ENCODE measurements at places on chromosomes 12 and 14.
A peak's percentile ranks its signal among the peaks of the same experiment; 100 is the strongest.

DNA sequence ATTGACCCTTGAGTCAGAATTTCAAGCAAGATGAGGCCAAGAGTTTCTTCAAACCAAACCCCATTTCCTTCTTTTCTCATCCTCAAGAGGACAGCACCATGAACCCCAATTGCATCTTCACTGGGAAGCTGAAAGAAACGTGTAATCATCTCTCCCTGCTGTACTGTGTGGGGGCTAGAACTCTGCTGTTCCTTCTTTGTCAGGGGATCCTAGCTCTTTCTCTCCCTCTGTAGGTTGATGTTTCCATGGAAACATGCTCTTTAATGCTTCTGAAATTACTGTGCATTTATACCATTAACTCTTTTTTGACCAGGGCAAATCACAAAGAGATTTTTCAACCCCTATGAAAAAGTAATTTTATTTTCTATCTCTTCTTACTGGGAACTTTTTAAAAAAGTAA lies 295.1 kb downstream of the GRIN2B start:
- DNase-seq, result no peak

GRCh38 chr12:100173111-100173510 lies 27.5 kb upstream of the ACTR6 start:
- DNase-seq, result no peak

DNA sequence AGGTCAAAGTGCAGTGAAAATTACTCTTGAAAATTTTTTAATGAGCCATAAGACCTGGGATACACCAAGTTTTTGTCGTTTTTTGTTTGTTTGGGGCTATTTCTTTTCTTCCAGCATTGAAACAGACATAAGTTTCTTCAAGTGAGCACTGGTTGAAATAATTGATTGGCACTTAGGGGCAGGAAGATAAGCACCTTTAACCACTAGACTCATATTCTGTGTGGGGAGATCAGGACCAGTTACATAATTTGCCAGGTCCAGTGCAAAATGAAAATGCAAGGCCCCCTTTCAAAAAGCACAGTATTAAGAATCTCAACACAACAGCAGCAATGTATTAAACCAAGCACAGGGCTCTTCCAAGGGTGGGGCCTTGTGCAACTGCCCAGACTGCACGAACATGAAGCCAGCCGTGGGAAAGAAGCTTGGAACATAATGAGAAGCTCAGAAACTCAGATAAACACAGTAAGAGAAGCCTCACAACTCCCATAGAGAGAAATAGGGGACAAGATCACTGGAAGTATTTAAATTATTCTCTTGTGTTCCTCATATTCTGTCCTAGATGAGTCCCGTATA lies 3.2 kb upstream of the TCP11L2 start:
- no peak for DNase-seq

DNA sequence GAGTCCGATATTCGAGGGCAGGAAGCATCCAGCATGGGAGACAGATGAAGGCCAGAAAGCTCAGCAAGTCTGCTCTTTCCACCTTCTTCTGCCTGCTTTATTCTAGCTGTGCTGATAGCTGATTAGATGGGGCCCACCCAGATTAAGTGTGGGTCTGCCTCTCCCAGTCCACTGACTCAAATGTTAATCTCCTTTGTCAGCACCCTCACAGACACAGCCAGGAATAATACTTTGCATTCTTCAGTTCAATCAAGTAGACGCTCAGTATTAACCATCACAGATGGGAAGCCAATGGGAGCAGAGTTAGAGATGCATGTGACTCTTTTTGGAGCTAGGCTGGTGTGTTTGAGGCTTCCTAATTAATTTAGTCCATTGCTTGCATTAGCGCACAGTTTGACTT lies 17.0 kb downstream of the C12orf75 start:
- DNase-seq, result no peak

- no peak for DNase-seq
Measured at GRCh38 chr12:112788205-112788604, 3.3 kb upstream of the RPH3A start.

DNA sequence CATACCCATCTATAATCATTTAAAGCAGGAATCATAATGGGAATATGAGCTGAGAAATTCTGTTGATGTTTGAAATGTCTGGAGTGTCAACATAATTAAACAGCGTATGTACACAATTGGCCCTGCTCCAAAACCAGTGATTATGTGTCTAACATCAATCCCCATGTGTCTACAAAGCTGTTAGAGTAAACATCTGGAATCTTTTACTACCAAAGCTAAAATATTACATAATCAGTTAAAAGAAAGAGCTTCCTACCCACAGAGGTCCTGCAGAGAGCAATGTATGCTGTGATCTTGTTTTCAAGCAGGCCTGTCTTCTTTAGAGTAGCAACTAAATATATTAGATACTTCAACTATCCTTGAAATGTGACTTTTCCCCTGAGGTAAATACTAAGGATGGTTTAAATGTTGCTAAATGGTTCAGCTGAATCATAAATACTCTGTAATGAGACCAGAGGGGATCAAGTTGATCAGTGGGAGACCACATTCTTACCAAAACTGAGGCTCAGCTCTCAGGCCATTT lies 74.3 kb downstream of the RASSF8 start:
- DNase-seq, result no peak

GRCh38 chr12:39619316-39619659 lies 315 bp downstream of the ABCD2 start:
- no peak for DNase-seq

DNA sequence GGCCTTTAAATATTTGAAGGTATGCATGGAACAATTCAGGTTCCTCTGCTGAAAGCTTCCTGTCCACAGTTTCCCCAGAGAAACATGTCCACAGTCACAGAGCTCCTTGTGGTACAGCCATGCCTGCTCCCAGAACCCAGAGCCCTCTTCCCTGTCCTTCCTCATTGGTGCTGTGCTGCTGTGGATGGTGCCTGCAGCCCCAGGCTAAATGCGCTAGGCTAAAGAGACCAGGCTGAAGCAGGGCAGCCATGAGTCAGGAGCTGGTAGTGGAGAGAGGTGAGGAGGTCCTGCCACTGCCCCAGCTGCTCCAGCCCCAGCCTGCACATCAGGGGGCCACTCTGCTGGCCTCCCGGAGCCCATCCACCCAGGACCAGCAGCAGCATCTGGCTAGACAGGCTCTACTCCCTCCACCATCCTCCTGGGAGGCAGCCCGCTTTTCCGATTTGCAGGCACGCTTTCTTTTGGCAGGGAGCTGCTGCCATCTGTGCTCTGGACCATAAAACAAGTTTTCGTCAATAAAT lies 65.4 kb upstream of the DDX11 start:
- DNase-seq, result no peak

- DNase-seq, result peak; percentile 50
Measured at GRCh38 chr12:120710805-120711296, 593 bp downstream of the UNC119B start.

DNA sequence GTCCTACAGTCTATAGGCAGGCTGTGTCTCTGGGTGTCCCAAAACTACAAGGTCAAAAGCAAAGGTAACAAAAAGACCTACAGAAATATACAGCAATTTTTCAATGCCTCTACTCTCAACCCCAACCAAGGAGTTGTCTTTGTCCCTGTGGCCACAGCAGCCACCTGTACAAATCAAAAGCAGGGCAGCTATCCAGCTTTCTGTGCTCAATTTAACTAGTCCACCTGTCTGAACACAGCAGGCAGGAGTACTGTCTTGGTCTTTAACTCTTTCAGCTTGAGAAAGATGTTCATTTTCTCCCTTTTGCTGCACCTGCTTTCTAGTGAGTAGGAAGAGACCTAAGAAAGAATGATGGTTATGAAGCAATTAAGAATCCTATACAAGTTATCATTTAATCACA lies 19.7 kb downstream of the GDF11 start:
- no peak for DNase-seq

GRCh38 chr12:116406529-116406928 lies 129.0 kb upstream of the MED13L start:
- DNase-seq, result peak; percentile 95

DNA sequence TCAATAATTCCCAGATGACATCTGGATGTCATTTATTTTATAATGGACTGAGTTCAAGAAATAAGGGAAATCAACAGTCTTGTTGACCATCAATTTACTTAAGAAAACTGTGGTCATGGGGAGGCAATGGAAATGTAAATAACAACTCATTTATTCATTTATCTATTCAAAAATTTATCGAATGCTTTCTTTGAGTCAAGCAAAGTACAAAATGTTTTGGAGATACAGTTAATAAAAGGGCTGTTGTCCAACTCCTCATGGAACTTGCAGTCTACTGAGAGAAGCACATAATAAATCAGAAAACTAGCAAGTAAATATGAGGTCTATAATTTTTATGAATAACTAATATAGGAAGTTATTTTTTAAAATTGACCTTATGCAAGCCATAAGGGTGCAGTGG lies 65.5 kb upstream of the KITLG start:
- DNase-seq, result no peak

GRCh38 chr12:123288751-123289346 lies 17.2 kb upstream of the CDK2AP1 start:
- DNase-seq, result no peak
